ENCODE measurements at places on chromosomes 6 and 20.
A peak's percentile ranks its signal among the peaks of the same experiment; 100 is the strongest.

- no peak for ATAC-seq
Measured at GRCh38 chr6:91486200-91486599, 899.3 kb upstream of the MAP3K7 start.

DNA sequence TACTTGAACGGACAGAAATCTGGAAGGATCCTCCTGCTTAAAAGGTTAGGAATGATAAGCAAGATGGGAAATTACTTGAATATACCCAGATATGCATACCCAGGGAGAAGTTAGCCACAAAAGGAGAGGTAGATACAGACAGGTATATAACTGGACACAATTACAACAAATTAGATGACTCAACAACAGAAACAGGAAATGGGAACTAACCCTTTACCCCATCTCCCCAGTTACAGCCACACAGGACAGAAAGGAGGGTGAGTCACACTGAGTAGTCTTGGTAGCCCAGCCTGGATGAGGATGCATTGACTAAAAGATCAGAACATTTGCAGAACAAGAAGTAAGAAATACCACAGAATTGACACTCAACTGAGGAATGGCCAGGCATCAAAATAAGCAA, 61.2 kb downstream of the C6orf52 start:
- peak; percentile 99 for ATAC-seq

DNA sequence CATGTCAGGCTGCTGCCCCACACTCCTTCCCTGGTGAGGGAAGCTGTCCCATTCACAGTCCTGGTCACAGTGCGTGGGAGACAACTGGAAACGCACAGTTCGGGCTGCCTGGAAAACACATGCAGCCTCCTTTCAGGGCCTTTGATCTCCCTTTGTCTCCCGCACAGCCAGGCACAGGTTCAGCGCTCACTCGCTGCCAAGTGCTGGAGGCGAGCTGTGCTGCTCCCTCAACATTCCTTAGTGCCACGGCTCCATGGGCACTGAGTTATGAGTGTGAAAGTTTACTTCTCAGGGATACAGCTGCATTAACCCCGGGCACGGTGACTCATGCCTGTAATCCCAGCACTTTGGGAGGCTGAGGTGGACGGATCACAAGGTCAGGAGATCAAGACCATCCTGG, 9.1 kb downstream of the YTHDF1 start:
- peak; percentile 88 for ATAC-seq

- ATAC-seq: no peak
Measured at GRCh38 chr20:17507531-17507930, 23.6 kb downstream of the BFSP1 start.

GRCh38 chr6:38095054-38095453, 275.5 kb downstream of the ZFAND3 start:
- no peak for ATAC-seq

DNA sequence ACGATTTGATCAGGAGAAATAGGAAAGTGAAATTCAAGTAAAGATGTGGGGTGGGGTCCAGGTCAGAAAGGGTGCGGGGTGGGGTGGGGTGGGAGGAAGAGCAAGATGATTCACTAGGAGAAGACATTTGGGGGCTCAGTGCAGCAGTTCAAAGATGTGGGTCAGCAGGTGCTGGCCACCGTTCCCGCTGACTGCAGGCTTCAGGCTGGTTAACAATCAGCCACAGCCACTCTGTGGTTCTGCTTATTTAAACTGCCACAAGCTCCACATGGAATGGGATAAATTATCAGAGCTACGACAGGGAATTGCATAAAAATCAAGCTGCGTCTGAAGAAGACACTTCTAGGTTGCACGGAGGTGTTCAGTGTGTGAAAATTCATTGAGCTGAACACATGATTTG, 49.4 kb downstream of the TRAM2 start:
- ATAC-seq: no peak

DNA sequence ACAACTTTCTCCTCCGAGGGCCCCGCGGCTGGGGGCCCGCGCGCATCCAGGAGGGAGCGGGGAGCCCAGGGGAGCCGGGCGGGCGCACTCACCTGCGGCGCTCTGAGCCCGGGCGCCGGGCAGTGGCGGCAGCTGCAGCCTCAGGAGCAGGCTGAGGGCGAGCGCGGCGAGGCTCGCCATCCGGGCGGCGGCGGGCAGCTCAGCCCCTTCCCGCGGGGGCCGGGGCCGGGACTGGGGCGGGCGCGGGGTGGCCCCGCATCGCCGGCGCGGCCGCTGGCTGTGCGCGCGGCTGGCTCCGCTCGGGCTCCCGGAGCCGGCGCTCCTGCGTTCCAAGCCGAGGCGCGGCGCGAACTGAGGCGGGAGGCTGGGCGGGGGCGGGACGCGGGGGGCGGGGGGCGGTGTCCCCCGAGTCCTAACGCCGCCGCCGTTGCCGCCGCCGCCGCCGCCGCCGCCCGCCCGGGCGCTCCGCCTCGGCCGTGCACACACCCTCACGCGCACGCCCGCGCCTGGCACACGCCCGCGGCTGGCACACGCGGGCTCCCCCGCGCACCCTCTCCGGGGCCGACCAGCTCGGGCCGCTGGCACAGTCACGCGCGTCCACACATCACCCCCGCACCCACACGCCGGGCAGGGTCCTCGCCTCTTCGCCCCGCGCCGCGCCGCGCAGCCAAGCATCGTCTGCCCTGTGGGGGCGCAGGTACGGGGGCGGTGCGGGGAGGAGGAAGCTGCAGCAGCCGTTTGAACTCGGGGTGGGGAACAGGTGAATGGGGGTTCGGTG, at the start of gene PTPRT:
TSS of gene PTPRT (minus strand) at position 353 of the 778 bp plus-strand sequence. CDS start at position 180, 173 bp downstream.
- ATAC-seq: no peak

GRCh38 chr6:41622206-41622988, 15.9 kb upstream of the MDFI start:
- no peak for ATAC-seq

GRCh38 chr20:40675599-40676221, 13.3 kb downstream of the MAFB start:
- no peak for ATAC-seq

DNA sequence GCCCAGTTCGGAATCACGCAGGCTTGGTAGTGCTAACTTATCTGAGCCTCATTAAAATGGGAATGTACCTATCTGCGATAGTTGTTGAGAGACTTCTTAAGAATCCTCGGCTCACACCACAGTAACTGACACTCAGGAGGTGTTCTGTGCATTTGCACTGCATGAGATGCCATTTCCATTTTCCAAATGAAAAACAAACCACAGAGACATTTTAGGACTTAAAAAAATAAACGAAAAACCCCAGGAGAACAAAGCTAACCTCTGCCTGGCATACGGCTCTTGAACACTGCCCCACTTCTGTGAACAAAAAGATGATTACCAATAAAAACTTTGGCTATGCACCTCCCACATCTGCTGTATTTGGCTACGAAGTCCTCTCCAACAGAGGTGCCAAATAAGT, 37.6 kb downstream of the BEND3 start:
- no peak for ATAC-seq

- ATAC-seq: no peak
Measured at GRCh38 chr20:25160467-25160866, 35.0 kb upstream of the ENTPD6 start.

- no peak for ATAC-seq
Measured at GRCh38 chr6:5463690-5464089, 202.4 kb downstream of the FARS2 start.

GRCh38 chr20:31516651-31517050, 2.4 kb downstream of the HM13 start:
- no peak for ATAC-seq

DNA sequence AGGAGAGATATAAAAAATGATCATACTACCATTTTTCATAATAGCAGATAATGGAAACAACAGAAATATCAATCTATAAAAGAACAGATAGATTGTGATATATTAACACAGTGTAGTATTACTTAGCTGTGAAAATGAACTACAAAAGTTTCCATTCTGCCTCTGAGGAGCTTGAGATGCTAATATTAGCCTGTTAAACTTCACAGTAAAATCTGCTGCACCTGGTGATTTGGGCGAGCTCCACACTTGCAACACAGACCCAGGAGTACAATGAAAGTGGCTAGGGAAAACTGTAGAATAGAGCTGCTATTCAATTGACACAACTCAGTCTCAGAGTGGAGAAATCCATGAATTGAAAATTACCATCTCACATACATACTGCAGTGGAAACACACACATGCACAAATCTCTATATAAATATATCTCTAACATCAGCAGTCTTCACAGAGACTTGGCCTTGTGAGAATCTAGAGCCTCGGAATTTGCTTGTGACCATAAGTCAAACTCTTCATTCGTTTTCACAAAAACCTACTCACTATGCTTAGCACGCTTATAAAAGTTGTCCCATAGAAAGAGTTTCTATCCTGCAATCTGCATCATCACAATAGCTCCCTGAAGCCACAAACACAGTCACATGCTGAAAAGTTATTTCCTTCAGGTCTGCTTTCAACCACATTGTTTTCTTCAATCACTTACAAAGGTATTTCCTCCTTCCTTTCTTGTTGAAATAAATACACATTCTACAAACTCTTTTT, 133.0 kb downstream of the PAK5 start:
- no peak for ATAC-seq

- ATAC-seq: peak; percentile 44
Measured at GRCh38 chr20:31543966-31544598, 29.8 kb downstream of the HM13 start.

DNA sequence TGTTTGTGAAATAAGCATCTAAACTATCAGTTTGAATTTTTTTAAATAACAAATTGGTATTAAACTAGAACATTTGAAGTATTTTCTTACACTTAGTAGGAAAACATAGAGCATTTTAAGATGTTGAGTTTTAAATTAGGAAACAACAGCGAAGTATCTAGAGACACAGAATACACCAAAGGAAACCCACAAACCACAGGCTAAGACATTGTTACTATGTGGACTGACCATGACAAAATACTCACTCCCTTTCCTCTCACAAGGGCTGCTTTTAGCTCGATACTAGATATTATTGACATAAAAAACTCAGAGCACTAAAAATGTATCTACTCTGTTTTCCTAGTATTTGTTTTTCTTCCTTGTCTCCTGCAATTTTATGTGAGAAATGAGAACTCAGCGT, 266.0 kb upstream of the CITED2 start:
- ATAC-seq: no peak

GRCh38 chr20:36666181-36666740, 20.3 kb upstream of the SLA2 start:
- peak; percentile 83 for ATAC-seq

GRCh38 chr6:87575423-87575822, 14.4 kb downstream of the RARS2 start:
- ATAC-seq: no peak

DNA sequence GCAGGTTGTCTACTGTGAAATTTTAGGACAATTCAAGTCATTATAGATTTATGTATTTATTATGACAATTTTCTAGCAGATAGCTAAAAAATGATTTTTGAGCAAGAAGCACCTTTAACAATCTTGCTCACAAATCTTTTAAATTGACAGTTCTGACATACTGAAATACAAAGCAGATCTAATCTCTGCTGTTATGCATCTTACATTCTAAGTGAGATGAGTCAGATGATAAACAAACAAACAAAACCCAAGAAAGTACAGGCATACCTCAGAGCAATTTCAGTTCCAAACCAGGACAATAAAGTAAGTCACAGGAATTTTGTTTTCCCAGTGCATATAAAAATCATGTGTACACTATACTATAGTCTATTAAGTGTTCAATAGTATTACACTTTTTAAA, 430.7 kb upstream of the PTCHD4 start:
- no peak for ATAC-seq

GRCh38 chr6:11938285-11938890, 73.7 kb upstream of the HIVEP1 start:
- ATAC-seq: no peak

GRCh38 chr20:4406627-4407026, 315.1 kb upstream of the PRND start:
- ATAC-seq: peak; percentile 54

DNA sequence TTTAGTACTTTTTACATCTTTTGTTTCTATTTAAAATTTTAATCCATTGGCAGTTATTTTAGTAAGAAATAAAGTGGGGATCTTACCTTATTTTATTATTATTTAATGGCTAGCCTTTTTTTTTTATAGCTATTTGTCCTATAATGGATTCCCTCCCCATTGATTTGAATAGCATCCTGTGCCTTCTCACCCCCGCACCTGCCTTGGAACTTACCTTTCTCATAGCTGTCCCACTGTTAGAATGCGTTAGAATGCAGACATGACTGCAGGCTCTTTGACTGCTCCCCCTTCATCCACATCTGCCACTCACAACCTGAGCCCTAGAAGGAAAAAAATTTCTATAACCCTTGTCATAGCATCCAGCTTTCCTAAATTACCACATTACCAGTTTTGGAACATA, 9.1 kb downstream of the PKIB start:
- no peak for ATAC-seq

DNA sequence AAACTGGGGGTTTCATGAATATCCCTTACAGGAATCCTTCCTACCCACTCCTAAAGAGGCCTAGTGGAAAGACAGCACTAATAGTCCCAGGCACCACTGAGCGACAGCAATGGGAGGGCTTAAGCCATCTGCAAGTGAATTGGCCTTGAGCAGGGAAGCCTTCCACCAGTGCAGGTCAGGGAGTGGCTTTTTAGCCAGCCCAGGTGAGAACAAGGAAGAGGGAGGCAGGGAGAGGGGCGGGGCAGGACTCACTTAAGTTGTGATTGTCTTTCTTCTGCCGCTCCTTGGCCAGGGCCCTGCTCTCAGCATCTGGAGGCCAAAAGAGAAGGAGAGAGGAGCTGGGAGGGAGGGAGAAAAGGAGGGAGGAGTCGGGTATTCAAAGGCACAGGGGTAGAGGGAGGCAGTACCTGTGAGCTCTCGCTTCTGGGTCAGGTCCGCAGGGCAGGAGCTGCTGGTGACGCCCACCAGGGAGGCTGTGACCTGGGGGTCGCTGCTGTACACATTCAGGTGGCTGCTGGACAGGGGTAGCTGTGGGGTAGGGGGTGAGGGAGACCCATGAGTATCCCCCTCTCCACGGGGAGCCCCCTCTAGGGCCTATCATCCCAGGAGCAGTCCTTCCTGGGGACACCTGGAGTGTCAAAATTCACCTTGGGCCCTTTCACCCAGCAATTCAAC, 47.8 kb downstream of the TFEB start:
- ATAC-seq: peak; percentile 73

DNA sequence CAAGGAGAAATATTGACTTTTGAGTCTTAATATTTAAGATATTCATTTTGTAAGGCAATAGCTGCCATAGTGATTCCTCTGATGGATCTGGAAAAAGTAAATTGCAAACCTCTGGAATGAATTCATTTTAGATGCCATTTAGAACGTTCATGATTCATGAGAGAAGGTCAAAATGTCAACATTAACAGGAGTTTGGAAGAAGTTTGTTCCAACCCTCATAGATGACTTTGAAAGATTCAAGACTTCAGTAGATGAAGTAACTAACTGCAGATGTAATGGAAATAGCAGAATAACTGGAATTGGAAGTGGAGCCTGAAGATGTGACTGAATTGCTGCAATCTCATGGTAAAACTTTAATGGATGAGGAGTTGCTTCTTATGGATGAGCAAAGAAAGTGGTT, 100.9 kb upstream of the CCN2 start:
- ATAC-seq: no peak

- no peak for ATAC-seq
Measured at GRCh38 chr6:85678026-85678601, 35.4 kb upstream of the SYNCRIP start.

DNA sequence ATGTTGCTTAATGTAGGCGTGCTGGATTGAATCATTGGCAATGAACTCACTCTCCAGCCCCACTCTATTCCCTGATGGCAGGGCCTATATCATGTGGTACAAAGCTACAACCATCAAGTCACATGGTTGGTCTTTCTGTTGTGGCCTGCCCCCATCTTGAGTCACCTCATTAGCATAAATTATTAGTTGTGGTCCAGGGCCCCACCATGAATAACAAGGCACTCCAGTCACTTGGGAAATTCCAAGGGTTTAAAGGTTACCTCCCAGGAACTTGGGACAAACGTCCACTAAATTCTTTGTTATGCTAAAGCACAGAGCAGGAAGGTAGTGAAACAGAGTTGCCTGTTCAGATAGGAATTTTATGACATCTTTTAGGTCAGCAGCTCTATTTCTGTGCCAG, 193.7 kb downstream of the SLC35F1 start:
- no peak for ATAC-seq

Data from esophagus mucosa (tissue), 1 donor.